C1 segment of cervical spinal cord (tissue), 14 donors: ENCODE measurements at places on chromosomes 16 and 17.
A peak's percentile ranks its signal among the peaks of the same experiment; 100 is the strongest.

DNA sequence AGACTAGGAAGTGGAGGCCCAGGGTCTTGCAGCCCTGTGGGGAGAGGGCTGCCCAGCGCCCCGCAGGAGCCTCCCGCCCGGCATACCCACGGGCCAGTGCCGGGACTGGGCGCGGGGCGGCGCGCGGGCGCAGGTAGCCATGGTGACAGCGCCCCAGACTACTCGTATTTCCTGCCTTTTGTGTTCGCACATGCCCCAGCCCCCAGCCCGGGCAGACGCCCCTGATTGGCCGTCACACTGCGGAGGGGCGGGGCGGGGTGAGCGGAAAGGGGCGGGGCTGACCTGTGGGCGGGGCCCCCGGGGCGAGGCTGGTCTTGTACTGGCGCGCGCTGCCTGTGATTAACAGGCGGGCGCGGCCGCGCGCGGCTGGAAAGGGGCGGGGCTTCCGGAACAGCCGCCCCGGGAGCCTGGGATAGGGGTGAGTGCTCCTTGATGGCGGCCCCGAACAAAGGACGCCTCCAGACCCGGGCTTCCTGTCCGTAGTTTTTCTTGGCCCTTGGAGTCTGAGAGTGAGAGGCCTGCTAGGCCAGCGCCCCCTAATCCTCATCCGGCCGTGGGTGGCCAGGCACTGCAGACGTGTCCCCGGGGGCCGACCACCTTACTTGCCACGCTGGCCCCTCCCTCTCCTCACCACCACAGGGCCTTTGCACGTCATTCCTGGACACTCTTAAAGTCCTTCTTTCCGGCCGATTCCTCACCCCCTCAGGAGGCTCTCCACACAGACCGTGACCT is 71.0 kb downstream of the RAI1 start:
- DNase-seq: peak; percentile 80

DNA sequence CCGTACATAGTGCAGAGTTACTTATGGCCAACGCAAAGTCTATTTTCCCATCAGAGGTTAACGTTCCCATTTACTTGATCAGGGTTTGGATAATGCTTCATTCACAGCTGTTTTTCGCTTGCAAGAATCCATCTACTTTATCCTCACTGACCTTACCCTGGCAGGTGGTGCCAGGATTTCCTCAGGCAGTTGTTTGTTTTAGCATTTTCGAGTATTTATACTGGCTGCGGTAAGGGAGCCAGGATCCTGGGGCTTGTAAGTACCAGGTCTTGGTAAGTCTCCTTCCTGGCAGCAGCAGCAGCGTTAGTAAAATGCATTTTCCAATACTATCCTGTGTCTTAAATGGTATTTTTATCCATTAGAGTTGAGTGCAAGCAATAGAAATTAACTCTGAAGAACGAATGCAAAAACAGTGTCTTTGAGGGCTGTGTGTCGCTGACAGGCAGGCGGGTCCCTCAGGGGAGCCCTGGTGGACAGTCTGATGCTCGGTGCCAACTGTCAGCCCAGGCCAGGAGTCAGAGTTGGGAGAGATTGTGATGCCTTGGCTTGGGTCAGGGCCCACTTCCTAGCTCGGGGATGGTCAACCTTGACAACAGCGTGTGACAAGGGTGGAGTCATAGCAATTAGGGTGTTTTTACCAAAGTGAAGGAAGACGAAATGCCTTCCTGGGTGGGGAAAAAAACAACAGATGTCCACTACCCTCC is 92.4 kb upstream of the HSBP1 start:
- no peak for DNase-seq

- no peak for DNase-seq
These were observed 28.9 kb downstream of the ZNRF1 start for GRCh38 chr16:75027520-75028300.

GRCh38 chr16:2954656-2955381 is 9.3 kb upstream of the KREMEN2 start:
- DNase-seq: no peak

DNA sequence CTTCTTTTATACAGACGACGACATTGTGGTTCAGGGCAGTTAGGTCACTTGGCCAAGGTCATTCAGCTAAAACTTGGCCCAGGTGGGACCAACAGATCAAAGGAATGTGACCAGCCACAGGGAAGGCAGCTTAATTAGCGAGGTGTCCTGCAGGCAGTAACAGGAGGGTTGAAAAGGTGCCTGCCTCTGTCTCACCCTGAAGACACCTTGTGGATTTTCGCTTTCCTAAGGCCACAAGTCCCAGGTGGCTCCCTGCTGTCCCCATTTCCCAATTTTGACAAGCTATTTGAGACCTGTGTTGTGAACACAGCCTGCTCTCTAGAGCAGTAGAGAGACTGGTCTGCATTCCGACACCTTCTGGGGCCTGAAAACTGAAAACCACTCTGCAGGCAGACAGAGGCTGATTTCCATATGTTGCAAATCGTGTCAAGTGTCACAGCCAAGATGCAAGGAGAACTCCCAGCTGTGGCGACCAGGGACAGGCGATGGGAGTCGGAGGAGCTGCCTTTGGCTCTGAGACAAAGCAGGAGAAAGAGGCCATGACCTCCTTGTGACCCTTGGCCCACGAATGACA is 593.1 kb upstream of the CDH5 start:
- no peak for DNase-seq

- no peak for DNase-seq
These were observed 199.5 kb upstream of the PMFBP1 start for GRCh38 chr16:72371307-72372086.

DNA sequence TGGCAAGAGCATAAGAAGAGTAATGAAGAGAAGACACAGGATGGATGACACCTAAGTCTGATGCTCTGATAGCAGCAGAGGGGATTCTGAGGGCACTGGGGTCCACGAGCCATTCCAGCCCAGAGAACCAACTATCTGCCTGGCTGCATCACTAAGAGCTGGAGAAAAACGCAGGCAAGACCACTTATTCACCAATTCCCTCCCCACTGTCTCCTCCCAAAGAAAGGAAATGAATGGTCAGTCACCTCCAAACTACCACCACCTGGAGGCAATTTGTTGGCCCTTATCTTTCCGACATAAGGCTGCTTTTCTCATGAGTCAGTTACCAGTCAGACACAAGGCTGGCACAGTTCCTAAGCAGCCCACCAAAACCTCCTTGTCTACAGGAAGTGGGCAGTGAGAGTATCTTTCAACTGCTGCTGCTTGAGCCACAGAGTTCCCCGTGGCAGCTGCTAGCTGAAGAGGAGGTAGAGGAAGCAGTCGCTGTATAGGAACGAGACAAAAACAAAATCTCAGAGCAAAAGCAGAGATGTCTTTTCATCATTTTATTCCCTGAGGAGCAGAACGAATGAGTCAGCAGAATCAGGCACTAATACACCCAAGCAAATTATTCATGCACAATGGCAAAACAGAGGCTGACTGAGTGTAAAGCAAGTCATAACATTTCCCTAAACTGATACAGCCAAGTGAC is 111.1 kb downstream of the SMG6 start:
- DNase-seq: no peak

DNA sequence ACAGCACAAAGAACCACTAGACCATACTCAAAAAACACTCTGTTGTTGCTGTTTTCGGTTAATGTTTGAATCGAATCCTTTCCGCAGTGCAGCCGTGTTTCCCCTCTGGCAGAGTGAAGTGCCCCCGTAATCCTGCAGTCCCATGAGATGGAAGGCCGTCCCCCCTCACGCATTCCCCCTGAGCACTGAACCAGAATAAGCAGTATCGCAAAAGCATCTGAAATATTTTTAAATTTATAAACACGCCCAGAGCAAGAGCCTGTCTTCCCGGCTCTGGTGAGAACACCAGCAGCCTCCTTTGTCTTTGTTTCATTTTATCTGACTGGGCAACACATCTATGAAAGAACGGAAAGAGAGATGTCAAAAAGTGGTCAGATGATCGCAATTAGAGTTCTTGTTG is 121.0 kb upstream of the ADAMTS18 start:
- DNase-seq: no peak

GRCh38 chr17:9576521-9577372 is at the start of gene CFAP52:
Gene CFAP52 (plus strand): TSS chr17:9576642. CDS start chr17:9576696, 54 bp downstream.
- peak; percentile 57 for DNase-seq

DNA sequence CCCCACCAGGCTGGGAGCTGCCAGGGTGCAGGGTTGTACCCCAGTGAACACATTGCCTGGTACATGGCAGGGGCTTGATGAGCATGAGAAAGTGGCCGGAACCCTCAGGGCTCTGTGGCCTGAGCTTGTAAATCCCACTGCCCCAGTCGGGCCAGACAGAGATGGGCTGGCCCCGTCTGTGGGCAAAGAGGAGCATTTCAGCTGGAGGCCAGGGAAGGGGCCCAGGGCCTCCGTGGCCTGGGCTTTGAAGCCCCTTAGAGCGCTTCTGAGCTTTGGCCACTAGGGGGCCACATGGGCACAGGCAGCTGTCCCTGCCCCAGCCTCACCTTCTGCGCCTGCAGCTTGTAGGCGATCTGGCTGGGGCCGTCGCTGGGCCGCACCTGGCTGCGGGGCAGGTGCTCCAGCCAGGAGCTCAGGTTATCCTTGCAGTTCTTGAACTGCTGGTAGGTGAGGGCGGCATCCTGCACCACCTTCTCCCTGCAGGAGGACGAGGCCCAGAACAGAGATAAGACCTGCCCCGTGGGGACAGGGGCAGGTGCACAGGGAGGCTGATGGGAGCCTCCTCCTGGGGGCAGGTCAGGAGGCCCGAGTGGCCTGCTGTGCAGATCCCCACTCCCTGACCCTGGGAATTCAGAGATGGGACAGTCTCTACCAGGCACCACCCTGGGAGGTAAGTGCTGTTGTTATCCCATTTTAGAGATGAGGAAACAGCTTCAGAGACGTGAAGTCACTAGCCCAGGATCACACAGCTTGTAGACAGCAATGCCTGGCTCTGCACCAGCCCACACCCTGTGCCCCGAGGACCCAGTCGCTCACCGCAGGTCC is 12.8 kb downstream of the EVPL start:
- peak; percentile 14 for DNase-seq

GRCh38 chr16:11141409-11142260 is 114.4 kb downstream of the SOCS1 start:
- DNase-seq: no peak

DNA sequence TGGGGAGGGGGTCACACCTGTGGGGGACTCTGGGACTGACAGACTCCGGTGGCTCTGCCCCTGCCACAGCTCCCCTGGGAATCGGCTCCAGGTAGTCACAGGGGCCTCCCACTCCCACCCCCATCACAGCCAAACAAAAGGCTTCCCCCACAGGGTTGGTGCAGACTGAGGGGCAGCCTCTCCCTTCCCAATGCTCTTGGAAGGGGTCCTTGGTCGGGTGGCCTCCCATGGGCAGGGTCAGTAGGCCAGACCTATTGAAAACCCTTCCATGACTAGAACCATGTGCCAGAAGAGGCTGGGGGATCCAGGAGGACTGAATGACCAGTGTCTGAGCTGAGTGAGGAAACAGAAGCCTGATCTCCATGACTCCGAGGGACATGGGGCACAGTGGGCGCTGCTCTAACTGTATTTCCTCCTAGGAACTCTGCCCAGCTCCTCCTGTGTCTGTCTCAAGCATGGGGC is 28.6 kb downstream of the TK2 start:
- DNase-seq: no peak

DNA sequence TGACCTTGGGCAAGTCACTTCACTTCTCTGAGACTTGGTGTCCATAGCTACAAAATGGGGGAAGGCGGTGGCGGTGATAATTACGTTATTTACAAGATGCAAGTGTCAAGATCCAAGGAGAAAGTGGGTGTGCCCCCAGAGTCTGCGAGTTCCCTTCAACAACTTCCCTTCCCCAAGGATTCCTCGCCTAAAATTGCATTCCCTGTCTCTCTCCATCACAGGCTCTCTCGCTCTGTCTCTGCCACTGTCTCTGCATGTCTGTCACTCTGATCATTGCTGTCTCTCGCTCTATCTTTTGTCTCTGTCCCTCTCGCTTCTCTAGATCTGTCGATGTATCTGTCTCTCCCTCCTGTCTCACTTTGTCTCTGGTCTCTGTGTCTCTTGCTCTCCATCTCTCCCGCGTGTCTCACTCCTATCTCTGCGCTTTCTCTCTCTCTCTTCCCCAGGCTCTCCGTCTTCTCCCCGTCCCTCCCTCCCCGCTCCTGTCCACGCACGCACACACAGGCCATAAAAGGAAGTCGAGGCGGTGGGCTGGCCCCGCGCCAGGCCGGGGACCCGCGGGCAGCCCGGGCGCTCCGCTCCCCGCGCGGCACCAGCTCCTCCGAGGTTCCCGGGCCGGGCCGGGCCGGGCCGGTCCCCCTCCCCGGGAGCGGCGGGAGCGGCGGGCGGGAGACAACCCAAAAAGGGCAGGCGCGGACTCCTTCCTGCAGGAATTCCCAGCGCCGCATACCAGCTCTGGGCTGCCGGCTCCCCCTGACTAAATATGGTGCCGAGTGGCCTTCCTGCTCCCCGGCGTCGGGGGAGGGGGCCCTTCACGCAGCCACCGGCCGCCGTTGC is 1.1 kb upstream of the MYH11 start:
- DNase-seq: no peak

- DNase-seq: no peak
These were observed 250.8 kb upstream of the SOX9 start for GRCh38 chr17:71869841-71870545.

- DNase-seq: no peak
These were observed 56.4 kb upstream of the AKTIP start for GRCh38 chr16:53559270-53559951.

- no peak for DNase-seq
These were observed 10.0 kb upstream of the TBX4 start for GRCh38 chr17:61442136-61442775.

DNA sequence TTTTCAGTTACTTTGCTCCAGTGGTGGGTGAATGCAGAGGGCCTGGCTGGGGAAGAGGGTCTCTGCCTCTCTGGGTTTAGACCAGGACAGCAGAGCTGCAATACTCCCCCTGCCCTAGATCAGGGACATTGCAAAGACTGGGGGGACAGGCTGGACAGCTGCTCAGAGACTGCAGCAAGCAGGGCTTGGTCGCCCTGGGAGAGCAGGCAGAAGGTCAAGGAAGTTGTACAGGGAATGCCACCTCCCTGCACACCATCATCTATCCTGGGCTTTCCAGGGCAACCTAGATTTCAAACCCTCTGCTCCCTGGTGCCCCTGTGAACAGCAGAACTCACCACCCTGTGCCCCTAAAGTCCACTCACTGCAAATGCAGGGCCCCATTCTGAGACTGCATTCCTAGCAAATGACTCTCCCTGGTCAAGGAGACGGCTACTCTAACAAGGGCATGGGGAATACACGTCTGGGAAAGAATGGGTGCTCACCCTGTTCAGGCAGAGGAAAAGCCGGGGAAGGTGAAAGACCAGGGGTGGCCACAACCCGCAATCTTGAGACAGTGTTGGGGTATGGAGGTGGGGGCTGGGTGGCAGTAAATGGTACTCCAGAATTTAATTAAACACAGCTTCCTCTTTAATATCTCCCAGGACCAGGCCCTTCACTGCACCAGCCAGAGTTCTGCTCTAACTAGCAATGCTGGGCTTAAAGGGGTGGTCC is 1.0 kb downstream of the KIFC3 start:
- no peak for DNase-seq

DNA sequence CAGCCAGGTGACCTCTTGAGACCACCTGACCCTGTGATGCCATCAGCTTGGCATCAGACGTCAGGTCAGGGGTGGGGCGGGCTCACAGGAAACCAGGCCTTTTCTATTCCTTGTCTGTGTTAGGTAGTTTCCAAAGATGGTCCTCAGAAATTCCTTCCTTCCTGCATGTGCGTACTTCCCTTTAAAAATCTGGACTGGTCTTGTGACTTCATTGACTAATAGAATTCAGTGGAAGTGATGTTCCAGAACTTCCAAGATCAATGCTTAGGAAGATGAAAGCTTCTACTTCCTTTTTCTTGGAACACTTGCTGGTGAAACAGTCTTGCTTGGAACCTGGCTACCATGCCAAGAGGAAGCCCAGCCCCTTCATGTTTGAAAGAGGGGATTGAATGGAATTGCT is 10.0 kb upstream of the N4BP1 start:
- no peak for DNase-seq
